ENCODE measurements at places on chromosomes 4 and X. TPM values are rescaled to one million over a fixed set of nuclear protein-coding genes. Genes with fewer than 3 reads are reported as not detected.

The MAGED4 gene
- 128 TPM for total RNA-seq

The TCEAL2 gene
- 7.2 TPM for total RNA-seq

The IL1RAPL2 gene
- total RNA-seq: 0.80 TPM

The PLXNB3 gene
- total RNA-seq: 0.98 TPM

The PGAM4 gene
- not detected for total RNA-seq

DNA sequence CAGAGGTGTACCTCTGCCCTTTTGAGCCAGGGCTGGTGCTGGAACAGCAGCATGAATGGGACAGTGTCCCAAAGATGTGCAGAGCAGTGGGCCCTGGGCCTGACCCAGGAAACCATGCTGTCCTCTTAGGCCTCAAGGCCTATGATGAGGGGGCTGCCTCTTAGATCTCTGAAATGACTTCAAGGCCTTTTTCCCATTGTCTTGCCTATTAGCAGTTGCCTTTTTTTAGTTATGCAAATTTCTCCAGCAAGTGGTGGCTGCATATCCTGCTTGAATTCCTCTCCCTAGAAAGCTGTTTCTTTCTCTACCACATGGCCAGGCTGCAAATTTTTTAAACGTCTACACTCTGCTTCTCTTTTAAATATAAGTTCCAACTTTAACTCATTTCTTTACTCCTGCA is 160.3 kb downstream of the CFAP299 start:
- no peak overlapping the region for H3K27ac ChIP-seq
- peaks cover 2% of the 10 kb centered on the region for H3K4me1 ChIP-seq
- no peaks in the 10 kb centered on the region for H3K27me3 ChIP-seq
- peaks cover 2% of the 10 kb centered on the region for H3K36me3 ChIP-seq

GRCh38 chrX:71533516-71533850 is 579 bp downstream of the OGT start:
- H3K27ac ChIP-seq: peak overlapping the region; percentile 98
- H3K4me1 ChIP-seq: peaks cover 14% of the 10 kb centered on the region
- H3K4me3 ChIP-seq: peak overlapping the region; percentile 96
- no peaks in the 10 kb centered on the region for H3K27me3 ChIP-seq
- peaks cover 3% of the 10 kb centered on the region for H3K36me3 ChIP-seq

DNA sequence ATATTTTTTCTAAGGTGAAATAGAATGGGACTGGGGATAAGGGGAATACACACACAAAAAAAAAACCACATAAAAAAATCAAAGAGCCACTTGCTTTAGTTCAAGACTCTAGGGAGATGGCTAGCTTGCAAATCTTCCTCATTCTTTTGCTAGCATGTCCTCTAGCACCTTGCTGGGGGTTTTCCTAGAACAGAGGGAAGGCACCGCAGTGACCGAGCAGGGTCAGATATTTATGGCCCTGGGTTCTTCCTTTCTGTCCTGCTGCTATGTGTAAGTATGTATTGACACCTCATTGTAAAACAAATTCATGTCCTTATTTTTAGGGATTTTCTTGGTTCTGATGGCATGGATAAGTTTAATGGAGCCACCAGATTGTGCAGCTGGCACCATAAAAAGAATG is 81.2 kb downstream of the SHISA3 start:
- DNase-seq: no peak
- H3K27ac ChIP-seq: no peak overlapping the region
- no peak overlapping the region for H3K4me3 ChIP-seq
- H3K27me3 ChIP-seq: no peaks in the 10 kb centered on the region
- H3K4me1 ChIP-seq: no peaks in the 10 kb centered on the region

DNA sequence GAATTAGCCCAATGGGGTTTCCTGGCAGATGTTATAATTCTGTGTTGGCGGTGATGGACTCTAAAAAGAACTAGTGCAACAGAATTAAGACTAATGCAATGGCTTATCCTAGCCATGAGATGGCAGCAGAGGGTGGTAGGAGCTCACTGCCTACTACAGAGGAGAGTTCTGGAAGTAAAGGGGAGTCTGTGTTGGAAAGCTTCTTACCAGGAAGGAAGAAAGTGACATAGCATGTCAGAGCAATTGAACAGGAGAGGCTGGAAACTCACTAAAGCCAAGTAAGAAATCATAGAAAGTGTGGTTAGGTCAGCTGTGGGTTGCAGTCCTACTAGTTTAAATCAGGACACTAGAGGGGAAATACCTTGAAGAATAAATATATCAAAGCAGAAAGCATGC is 6.3 kb upstream of the TRPC5OS start:
- no peaks in the 10 kb centered on the region for H3K27me3 ChIP-seq
- H3K36me3 ChIP-seq: no peaks in the 10 kb centered on the region
- peaks cover 11% of the 10 kb centered on the region for H3K4me1 ChIP-seq
- H3K4me3 ChIP-seq: no peak overlapping the region
- peak; percentile 24 for DNase-seq

DNA sequence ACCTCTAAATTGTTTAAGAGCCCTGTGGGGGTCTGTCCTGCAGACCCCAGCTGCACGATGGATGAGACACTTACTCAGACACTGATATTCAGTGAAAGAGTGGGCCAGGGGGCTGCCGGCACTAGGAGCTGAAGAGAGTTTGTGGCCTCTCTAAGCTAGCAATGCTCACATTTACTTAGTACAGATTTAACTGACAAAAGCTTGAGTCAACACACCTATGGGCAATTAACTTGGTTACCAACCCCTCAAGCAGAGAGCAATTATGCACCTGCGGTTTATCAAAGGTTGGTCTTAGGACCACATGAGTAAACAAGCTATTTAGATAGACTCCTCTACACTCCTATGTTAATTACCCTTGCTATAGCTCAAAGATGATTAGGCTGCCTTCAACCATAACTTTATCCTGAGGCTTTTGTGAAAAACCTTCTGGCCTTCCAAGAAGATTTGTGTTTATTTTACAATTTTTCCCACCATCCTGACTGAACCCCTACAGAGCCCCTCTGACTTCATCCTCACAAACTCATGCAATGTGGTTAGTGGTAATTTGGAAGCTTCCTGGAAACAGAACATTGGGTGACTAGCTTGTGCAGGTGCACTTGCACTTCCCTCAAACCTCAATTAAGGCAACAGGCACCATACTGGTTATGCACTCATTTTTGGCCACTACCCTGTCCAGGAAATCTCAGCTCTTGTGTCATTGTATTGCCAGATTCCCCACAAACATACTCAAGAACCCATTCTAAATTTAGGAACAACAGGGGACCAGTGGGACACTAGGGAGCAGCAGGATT is 234.4 kb upstream of the ITM2A start:
- H3K27ac ChIP-seq: no peak overlapping the region
- H3K4me3 ChIP-seq: peak overlapping the region; percentile 38
- no peak for DNase-seq
- H3K27me3 ChIP-seq: peaks cover 11% of the 10 kb centered on the region
- H3K36me3 ChIP-seq: no peaks in the 10 kb centered on the region
- peaks cover 9% of the 10 kb centered on the region for H3K4me1 ChIP-seq

DNA sequence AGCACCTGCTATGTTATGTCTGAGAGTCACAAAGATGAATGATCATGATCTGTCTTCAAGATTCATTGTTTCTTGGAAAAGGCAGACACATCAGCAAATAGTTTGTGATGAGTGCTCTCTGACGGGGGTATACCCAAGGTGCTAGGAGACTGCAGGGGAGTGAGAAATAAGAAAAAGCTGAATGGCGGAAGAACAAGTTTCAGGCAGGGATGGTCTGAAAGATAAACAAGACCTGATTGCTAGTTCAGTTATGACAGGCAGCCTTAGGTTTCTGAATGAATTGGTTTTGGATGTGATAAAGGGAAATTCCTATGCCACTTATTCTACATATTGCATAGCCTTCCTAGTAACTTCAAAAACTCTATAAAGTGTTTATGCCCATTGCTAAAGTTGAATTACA is 327.0 kb upstream of the DKK2 start:
- H3K27ac ChIP-seq: peak overlapping the region; percentile 53
- DNase-seq: no peak
- H3K27me3 ChIP-seq: no peaks in the 10 kb centered on the region

- no peak overlapping the region for H3K4me3 ChIP-seq
- no peak overlapping the region for H3K27ac ChIP-seq
- no peaks in the 10 kb centered on the region for H3K36me3 ChIP-seq
- H3K4me1 ChIP-seq: peaks cover 11% of the 10 kb centered on the region
- no peak for DNase-seq
Observed at GRCh38 chr4:78940752-78941151, 1.5 kb upstream of the PAQR3 start.

DNA sequence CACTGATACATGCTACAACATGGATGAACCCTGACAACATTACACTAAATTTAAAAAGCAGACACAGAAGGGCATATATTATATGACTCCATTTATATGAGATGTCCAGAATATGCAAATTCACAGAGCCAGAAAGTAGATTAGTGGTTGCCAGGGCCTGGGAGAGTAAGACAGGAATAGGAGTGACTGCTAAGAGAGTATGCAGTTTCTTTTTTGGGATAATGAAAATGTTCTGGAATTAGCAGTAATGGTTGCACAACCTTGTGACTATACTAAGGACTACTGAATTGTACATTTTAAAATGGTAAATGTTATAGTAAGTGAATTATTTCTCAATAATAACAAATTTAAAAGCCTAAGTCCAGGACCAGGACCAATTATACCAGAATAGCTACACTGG is 29.5 kb upstream of the NUP54 start:
- no peaks in the 10 kb centered on the region for H3K27me3 ChIP-seq
- no peak overlapping the region for H3K4me3 ChIP-seq
- peaks cover 3% of the 10 kb centered on the region for H3K4me1 ChIP-seq
- no peak for DNase-seq
- no peak overlapping the region for H3K27ac ChIP-seq

DNA sequence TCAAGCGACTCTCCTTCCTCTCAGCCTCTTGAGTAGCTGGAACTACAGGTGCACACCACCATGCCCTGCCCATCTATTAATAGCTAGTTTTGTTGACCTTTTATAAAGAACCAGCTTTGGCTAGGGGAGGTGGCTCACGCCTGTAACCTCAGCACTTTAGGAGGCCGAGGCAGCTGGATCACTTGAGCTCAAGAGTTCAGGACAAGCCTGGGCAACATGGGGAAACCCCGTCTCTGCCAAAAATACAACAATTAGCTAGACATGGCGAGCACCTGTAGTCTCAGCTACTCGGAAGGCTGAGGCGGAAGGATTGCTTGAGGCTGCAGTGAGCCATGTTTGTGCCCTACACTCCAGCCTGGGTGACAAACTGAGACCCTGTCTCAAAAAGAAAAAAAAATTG is 2.7 kb downstream of the TKTL1 start:
- DNase-seq: no peak
- H3K27me3 ChIP-seq: no peaks in the 10 kb centered on the region
- no peaks in the 10 kb centered on the region for H3K4me1 ChIP-seq
- H3K4me3 ChIP-seq: no peak overlapping the region
- no peak overlapping the region for H3K27ac ChIP-seq
- no peaks in the 10 kb centered on the region for H3K36me3 ChIP-seq

DNA sequence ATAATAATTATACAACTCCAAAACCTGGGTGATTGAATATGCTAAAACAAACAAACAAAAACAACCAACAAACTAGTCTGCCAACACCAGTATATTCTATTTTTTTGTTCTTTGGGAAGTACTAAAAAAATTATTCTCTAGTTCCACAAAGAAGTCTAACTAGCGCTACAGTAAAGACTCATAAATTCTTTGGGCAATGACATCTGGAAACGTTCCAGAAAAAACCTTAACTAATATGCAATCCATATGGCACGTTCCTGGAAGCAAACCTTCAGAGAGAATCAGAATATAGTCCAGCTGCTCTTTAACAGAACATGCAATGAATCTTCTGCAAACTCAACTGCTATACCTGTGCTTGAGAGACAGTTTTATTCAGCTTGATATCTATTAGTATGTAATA is 500.1 kb downstream of the TRAM1L1 start:
- no peaks in the 10 kb centered on the region for H3K36me3 ChIP-seq
- H3K27ac ChIP-seq: no peak overlapping the region
- no peaks in the 10 kb centered on the region for H3K4me1 ChIP-seq
- DNase-seq: no peak

DNA sequence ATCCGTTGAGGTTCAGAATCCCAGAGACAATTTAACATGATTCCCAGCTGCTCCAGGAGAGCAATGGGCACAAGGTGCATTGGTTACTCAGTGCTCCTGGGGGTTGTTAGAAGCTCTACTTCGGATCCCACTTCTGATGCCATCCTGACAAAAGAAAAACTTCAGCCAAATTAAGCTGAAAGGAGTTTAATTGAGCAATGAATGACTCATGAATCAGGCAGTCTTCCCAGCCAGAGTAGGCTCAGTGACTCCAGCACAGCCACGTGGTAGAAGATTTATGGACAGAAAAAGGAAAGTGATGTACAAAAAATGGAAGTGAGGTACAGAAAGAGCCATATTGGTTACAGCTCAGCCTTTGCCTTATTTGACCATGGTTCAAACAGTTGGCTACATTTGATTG is 95.7 kb downstream of the PWWP3B start:
- H3K27me3 ChIP-seq: no peaks in the 10 kb centered on the region
- H3K4me1 ChIP-seq: no peaks in the 10 kb centered on the region
- H3K36me3 ChIP-seq: no peaks in the 10 kb centered on the region

DNA sequence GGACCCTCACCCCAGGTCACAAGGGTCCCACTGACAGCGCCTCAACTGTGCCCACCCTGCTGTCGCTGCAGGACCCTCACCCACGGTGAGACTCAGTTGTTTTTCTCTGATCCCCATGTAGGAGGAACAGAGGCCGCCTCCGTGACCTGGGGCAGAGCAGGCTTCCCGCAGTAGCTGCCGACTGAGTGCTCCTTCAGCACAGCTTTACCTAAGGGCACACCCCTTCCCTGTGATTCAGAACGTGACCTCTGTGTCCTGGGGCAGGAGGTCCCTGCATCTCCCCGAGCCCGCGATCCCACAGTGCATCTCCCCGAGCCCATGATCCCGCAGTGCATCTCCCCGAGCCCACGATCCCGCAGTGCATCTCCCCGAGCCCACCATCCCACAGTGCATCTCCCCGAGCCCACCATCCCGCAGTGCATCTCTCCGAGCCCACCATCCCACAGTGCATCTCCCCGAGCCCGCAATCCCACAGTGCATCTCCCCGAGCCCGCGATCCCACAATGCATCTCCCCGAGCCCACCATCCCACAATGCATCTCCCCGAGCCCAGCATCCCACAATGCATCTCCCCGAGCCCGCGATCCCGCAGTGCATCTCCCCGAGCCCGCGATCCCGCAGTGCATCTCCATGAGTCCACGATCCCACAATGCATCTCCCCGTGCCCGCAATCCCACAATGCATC is 23.6 kb downstream of the PPP2R3B start:
- no peak overlapping the region for H3K27ac ChIP-seq
- DNase-seq: no peak
- H3K36me3 ChIP-seq: peaks cover 42% of the 10 kb centered on the region
- no peak overlapping the region for H3K4me3 ChIP-seq

- no peaks in the 10 kb centered on the region for H3K36me3 ChIP-seq
- DNase-seq: no peak
- peaks cover 4% of the 10 kb centered on the region for H3K27me3 ChIP-seq
- H3K4me1 ChIP-seq: peaks cover 11% of the 10 kb centered on the region
Observed at GRCh38 chr4:8038719-8039251, 99.1 kb upstream of the AFAP1 start.
